ENCODE measurements at places on chromosomes 13 and 19.

DNA sequence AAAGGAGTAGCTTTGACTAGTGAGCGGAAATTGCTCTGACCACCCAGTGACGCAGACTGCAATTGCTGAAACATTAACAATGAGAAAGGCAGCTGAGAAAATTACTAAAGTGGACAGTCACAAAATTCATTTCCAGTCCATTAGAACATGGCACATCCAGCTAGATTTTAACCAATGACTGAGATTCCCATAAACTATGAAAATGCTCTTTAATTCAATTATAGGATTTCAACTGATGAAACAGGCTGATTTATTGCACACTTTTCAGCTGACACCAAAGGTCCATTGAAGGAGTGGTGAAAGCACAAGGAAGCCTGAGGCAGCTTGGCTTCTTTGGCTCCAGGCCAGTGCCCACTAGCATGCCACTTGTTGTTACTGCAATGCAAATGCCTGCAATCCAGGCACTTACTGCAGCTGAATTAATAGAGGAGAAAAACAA, 933.4 kb downstream of the SLITRK6 start:
- H3K4me1 ChIP-seq, result no peaks in the 10 kb centered on the region
- H3K4me3 ChIP-seq, result no peak overlapping the region
- no peak for DNase-seq
- H3K27ac ChIP-seq, result no peak overlapping the region
- no peaks in the 10 kb centered on the region for H3K36me3 ChIP-seq

DNA sequence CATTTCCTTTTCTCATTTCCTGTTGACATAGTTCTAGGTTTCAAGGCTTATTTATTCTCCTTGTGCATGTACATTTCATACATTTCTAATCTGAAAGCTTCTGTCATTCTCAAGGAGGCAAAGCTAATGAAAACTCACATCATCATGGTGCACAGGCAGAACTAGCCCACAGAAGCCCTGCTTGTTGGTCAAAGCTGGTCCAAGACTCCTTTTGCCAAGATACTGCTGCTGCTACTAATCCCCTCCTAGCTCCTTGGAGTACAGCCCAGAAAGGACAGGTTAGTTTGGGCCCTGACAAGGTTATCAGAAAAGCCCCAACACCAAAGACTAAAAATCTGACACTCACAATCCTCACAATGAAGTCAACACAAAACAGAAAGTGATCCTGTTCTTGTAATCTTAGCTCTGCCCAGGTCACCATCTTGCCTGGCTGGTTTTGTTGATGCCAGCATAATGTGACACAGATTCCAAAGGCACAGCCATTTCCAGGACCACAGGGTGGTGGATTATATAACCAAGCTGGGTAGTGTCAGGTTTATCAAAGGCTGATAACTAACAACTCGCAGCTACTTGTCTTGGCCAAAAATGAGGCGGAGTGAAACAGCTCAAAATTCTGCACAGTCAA, 417.4 kb downstream of the NDFIP2 start:
- no peaks in the 10 kb centered on the region for H3K27me3 ChIP-seq
- no peaks in the 10 kb centered on the region for H3K4me1 ChIP-seq
- DNase-seq, result no peak
- H3K4me3 ChIP-seq, result no peak overlapping the region

DNA sequence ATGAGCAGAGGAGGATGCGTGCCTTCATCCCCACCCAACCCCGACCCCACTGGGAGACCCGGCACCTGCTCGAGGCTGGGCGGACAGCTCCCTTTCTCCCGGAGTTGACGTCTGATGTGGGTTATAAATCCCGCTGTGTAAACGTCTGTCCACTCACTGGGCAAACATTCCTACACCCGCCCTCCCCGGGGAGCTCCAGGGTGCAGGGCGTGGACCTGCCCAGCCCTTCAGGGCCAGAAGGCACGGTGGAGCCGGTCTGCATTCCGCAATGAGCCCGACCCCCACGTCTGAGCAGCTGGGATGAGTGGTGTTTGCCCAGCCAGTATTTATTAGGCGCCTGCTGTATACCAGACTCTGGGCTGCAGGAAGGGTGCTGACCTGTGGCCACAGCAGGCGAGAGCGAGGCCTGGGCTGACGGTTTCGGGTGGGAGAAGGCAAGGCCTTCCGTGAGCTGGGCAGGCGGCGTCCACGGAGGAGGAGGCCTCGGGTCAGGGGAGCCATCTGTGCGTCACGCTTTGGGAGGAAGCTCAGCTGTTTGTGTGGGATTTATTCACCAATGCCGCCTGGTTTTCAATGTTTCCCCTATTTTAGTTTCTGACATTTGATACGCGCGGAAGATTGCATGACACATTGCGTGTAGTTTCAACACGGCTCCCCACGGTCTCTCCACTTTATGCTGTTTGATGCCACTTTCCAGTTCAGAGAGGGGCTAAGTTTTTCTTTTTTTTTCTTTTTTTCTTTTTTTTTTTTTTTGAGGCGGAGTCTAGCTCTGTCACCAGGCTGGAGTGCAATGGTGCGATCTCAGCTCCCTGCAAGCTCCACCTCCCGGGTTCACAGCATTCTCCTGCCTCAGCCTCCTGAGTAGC, 2.0 kb downstream of the MISP start:
- H3K36me3 ChIP-seq, result peaks cover 10% of the 10 kb centered on the region
- no peaks in the 10 kb centered on the region for H3K27me3 ChIP-seq
- peak overlapping the region; percentile 97 for H3K27ac ChIP-seq
- peaks cover 28% of the 10 kb centered on the region for H3K4me1 ChIP-seq
- H3K4me3 ChIP-seq, result peak overlapping the region; percentile 14

GRCh38 chr19:27962264-27962663, 1250.7 kb downstream of the UQCRFS1 start:
- H3K27me3 ChIP-seq, result no peaks in the 10 kb centered on the region
- H3K4me3 ChIP-seq, result no peak overlapping the region
- DNase-seq, result no peak
- H3K4me1 ChIP-seq, result no peaks in the 10 kb centered on the region
- H3K36me3 ChIP-seq, result no peaks in the 10 kb centered on the region

All from Caco-2 (cell line).